ENCODE measurements at places on chromosomes 1 and 21. TPM values are rescaled to one million over a fixed set of nuclear protein-coding genes. Genes with fewer than 3 reads are reported as not detected.
A peak's percentile ranks its signal among the peaks of the same experiment; 100 is the strongest.

The PDZK1IP1 gene
- total RNA-seq: not detected

The LINGO4 gene
- total RNA-seq: not detected

- no peak for DNase-seq
Observed at GRCh38 chr1:198352975-198353695, 187.3 kb downstream of the ATP6V1G3 start.

DNA sequence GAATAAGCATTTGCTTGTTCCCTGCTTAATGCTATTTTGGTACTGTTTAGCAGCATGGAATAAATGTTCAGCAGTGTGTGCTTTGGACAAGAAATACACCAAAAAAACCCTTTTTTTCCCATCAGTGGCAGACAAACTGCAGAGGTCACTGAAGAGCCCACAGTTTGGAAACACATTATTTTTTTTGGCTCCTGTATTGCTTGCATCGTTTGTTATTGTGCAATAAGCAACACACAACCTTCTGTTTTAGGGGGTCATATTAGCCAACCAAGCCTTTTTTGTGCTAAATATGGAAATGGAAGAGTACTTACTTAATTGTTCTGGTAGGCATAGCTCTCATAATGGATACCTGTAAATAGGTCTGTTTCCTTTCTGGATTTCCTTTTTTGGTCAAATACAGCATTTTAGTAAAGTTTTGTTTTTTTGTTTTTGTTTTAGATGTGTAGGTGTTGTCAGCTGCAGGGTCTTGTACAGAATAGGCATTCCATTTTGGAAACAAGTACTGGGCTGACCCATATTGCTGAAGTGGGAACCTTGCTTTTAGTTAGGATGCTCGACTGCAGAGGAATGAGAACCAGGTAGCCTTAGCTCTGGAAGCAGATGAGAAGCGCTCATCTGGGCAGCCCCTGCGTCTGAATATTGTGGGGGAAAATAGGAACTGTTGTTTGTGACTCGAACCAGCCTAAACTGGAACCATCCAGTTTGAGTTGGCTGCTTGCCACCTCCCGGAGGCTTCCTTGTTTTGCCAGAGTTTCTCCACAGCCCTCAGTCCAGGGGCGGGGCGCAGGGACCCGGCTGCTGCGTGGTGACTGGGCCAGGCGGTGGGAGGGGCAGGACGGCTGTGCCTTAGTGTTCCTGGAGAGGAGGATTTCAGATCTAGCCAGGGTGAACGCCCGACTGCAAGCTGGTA lies 38.4 kb downstream of the SPEN start:
- DNase-seq: peak; percentile 51

- no peak for DNase-seq
Observed at GRCh38 chr1:50702395-50702794, 257.7 kb downstream of the FAF1 start.

DNA sequence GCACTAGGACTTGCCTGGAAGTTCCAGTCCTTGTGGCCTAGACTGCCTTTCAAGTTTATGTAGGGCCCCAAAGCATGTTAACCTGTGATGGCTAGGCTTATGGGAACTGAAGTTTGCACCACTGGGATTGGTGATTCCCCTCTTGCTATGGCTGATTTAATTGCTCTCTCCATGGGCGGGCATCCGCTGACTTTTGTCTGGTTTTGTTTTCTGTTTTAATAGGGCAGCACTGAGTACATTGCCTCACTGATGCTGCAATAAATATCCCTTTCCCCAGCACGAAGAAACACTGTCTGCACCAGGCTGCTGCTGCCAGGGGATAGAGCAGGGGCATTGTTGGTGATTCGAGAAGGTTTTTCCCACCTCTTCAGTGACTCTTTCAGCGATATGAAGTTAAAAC lies 73.3 kb upstream of the PDE4B start:
- DNase-seq: no peak

The FCRL5 gene
- 1.7 TPM for total RNA-seq

- DNase-seq: no peak
Observed at GRCh38 chr1:153698923-153699714, 20.6 kb downstream of the NPR1 start.

DNA sequence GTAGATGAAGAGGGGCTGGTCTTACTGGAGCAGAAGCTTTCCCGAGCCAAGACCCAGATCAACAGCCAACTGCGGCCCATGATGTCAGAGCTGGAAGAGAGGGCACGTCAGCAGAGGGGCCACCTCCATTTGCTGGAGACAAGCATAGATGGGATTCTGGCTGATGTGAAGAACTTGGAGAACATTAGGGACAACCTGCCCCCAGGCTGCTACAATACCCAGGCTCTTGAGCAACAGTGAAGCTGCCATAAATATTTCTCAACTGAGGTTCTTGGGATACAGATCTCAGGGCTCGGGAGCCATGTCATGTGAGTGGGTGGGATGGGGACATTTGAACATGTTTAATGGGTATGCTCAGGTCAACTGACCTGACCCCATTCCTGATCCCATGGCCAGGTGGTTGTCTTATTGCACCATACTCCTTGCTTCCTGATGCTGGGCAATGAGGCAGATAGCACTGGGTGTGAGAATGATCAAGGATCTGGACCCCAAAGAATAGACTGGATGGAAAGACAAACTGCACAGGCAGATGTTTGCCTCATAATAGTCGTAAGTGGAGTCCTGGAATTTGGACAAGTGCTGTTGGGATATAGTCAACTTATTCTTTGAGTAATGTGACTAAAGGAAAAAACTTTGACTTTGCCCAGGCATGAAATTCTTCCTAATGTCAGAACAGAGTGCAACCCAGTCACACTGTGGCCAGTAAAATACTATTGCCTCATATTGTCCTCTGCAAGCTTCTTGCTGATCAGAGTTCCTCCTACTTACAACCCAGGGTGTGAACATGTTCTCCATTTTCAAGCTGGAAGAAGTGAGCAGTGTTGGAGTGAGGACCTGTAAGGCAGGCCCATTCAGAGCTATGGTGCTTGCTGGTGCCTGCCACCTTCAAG lies 57.3 kb downstream of the LAMC2 start:
- DNase-seq: no peak

GRCh38 chr1:63643926-63644325 lies 50.7 kb downstream of the PGM1 start:
- DNase-seq: no peak

GRCh38 chr1:244552336-244552735 lies 91.3 kb downstream of the CATSPERE start:
- DNase-seq: no peak

The HMCN1 gene
- 0.14 TPM for total RNA-seq

DNA sequence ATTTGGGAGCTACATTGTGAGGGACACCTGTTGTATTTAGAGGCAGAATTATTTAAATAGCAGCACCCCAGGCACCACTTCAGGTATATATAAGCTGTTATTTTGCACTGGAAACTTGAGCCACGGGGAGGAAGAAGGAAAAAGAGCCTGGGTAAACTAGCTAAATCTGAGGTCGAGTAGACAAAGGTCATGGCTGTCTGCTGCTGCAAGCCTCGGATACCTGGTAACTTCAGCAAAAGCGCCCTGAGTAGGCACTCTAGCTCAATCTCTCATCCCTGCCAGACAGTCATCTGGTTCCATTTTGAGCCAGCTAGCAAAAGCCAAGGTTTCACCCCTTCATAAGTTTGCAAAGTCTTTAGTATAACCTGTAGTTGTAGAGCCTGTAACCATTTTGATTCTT lies 101.9 kb upstream of the ZNF644 start:
- no peak for DNase-seq

DNA sequence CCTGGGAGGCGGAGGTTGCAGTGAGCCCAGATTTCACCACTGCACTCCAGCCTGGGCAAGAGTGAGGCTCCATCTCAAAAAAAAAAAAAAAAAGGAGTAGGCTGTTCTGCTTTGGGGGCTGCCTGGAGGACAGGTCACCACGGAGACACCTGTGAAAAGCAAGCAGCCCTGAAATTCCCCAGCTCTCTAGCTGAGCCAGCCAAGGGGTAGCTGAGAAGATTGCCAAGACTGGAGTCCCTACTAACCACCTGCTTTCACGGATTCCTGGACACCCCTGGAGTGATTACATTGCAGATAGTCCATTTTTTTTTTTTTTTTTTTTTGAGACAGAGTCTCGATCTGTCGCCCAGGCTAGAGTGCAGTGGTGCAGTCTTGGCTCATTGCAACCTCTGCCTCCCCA lies 12.5 kb downstream of the GPX7 start:
- DNase-seq: no peak

The CYP4Z1 gene
- total RNA-seq: not detected

The ZNF593OS gene
- not detected for total RNA-seq

- no peak for DNase-seq
Observed at GRCh38 chr1:12614402-12615158, 3.4 kb downstream of the DHRS3 start.

DNA sequence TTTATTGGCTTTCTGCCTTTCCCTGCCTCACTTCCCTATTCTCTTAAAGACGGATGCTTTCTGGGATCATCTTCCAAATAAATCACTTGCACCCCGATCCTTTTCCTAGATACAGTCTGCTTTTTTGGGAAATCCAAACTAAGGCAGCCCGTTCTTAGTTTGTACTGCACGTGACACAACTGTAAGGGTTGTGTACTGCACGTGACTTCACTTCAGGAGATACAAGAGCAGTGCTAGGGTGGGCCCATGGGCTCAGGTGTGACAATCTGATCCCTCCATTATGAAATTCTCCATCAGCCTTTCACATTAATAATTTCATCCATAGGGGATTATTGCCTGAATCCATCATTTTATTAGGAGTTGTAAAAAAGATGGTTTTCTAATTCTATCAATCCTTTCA lies 33.8 kb upstream of the SPOCD1 start:
- DNase-seq: no peak

DNA sequence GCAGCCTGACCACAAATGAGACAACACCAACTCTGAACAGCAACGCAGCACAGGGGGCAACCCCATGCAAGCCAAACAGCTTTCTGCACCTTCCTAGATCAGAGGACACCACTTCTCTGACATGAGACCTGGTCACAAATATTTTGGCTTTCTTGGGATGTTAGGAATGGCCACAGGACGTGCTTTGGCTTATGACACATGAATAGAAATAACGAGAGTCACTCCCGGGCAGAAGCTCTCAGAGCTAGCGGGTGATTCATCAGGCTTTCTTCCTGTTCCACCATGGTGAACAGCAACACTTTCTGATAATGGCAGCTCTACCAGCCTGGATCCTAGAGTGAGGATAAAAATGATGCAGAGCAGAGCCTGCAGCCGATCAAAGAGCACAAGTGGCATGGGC lies 39.4 kb downstream of the PAFAH2 start:
- no peak for DNase-seq

- no peak for DNase-seq
Observed at GRCh38 chr1:213779228-213779627, 208.5 kb upstream of the PROX1 start.

The CD58 gene
- 4.8 TPM for total RNA-seq

GRCh38 chr1:97384294-97384968 lies 536.4 kb downstream of the DPYD start:
- no peak for DNase-seq

The TRIM63 gene
- not detected for total RNA-seq

DNA sequence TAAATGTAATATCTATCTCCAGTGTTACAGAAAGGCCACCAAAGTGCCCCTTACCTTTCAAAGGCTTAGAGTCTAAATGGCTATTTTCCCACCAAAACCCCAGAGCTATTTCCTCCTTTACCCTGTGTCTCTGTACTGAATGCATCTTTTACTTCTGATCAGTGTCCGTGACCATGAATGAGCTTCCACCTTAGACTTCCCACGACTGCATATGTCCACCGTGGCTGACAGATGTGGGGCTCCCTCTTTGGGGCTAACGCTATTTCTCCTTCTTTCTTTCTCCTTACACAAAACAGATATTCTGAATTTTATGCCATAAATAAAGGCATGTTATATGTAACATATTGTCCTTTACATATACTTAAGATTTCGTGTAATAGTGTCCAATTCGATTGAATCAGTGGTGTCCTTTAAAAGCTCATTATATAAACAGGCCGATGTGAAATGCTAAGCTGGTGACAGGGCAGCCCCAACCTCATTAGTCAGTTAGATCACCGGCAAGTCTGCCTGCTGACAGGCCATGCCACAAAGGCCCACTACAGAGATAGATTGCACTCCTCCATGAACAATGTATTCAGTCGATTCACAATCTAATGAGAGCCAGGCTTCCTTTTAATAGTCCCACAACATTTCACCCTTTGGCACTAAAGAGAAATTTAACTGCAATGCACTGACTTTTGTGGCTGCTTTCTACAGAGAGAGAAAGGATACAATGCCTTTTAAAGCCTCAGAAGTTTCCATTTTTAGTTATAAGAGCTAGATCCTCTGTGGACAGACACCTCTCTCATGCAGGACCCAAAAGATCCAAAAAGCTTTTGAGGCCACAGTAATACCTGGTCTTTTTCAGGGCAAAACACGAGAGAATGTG lies 297.9 kb downstream of the PCP4 start:
- no peak for DNase-seq

DNA sequence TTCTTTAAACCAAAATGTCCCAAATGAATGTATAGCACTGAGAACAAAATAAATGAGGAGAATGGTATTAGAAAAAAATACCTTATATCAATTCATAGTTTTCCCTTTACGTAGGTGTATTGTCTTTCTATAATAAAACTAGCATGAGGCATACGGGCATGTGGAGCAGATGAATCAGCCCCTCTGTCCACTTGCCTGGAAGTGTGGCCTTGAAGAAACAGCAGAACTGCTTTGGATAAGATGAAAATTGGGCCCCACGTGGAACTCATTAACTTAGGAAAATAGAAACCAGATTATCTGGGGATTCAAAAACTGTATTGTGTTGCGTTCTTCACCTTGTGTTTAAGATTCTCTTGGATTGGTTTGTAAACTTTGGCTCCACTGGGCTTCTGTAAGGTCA lies 356.8 kb upstream of the B3GALT2 start:
- no peak for DNase-seq

DNA sequence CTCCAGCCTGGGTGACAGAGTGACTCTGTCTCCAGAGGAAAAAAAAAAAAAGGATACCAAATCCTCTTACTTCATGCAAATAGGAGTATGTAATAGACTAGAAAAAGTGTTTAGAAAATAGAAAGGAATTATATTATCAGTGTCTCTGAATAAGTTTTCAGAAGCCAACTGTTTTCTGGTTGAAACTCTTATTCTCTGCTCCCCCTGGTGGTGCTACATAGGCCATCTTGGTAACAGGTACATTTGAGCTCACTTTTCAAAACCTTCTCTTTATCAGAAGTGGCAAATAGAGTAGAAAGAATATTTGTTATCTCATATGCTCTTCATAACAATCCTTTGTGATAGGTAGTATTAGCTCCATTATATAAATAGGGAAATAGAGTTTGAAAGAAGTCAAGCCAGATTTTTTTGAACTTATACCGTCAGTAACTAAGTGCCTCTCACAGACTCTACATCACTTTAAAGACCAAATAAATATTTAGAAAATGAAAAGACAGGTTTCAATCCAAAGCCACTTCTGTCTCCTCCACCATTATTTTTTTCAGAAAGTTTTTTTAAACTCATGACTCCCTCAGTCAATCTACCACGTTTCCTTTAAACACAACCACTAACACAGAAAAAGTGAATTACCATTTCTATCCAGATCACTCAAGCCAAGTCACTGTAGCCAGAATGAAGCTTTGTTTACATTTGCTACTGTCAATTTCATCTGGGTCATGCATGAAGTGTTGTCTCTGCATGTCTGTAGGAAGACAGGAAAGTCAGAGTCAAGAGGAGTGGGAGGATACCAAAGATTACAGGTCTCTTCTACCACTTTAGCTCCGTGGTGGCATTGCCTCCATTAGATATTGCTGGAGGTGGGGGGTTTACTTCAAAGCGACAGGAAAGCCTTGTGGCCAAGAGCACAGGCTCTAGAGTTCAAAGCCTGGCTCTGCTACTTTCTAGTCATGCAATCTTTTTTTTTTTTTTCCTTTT lies 45.6 kb downstream of the IL23R start:
- peak; percentile 17 for DNase-seq

GRCh38 chr1:199593475-199593874 lies 434.0 kb upstream of the NR5A2 start:
- DNase-seq: no peak

Measured in naive thymus-derived CD8-positive, alpha-beta T cell (primary cell).